ENCODE measurements at places on chromosomes 16 and 17.

- DNase-seq, result no peak
These were observed 52.5 kb downstream of the NFAT5 start for GRCh38 chr16:69618307-69618706.

GRCh38 chr16:66538910-66539309 is 11.0 kb downstream of the TK2 start:
- no peak for DNase-seq

DNA sequence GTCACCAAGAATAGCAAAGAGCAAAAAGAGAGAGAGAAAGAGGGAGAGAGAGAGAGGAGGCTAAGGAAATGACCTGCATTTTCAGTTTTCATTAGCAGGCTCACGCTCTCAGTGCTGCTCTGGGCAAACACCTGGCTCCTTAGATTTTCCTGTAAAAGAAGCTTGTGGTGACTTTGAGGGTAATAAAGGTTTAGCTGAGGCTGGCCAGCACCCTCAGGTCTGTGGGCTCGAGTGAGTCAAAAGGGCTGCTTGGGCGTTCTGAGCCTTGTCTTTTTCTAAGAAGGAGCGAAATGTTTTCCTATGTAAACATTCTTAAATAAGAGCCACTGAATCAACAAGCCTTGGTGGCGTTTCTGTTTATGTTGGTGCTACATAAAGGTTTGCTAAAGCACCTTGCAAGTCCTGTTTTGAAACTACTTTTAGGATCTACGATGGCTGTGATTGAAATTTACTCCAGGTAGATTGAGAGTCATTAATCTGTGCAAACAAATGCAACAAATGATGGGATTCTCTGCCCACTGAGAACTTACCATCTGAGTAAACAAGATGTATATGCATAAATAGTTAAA is 38.8 kb downstream of the SHISA6 start:
- DNase-seq, result no peak

GRCh38 chr16:75379911-75380847 is 53.1 kb downstream of the CFDP1 start:
- peak; percentile 26 for DNase-seq

DNA sequence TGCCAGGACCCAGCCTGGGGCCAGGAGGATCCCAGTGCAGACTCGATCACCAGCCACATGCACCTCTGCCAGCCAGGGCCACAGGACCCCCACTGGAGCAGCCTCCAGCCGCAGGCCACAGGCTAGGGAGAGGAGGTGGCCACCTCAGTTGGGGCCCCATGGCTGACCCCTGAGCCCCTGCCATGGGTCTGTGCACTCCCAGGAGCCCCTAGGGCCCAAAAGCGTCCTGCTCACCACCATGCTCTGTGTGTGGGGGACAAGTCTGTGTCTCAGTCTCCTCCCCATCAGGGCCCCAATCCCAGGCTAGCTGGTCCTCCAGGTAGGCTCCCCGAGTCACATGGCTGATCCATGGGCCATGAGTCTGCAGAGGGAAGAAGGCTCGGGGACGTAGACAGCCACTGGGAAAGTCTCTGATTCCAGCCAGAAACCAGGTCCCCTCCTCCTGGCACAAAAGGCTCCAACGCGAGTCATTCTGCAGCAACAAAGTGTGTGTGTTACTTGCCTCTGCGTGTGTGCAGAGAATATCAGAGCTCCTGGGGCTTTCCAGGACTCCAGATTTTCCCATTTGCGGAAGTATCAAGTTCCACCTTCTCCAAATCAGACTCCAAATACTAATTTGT is 6.1 kb upstream of the PRSS8 start:
- peak; percentile 25 for DNase-seq

DNA sequence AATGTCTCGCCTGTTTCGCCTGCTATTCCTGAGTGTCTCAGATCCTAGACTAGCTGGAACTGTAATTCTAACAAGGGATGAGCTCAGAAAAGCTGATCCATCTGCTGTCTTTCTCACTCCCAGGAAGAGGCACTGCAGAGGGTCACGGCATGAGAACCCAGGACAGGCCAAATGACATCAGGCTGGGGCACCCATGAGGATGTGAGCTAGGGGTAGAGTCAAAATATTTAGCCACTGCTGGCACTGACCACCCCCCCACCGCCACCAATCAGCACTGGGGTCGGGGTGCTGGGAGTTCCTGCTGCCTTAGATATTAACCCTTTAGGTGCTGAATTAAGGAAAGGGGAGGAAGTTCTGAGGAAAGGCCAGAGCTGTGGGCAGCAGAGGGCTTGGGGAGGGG is 112.4 kb downstream of the IRX3 start:
- DNase-seq, result no peak

DNA sequence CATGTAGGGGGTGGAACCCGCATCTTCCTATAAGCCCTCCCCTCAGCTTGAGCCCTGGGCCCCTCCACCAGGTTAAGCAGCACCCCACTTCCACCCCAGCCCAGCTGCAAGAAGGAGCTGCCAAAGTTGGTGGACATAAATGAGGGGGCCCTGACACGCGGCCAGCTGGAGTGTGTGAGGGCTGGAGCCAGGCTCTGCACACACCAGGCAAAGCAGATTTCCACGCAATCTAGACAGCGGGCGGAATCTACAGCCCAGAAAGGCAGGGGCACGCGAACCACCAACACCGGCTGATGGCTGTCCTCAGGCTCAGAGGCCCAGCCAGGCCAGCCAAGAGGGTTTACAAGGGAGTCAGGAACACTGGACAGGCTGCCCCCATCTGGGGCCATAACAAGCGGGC is 171.2 kb downstream of the ZNF423 start:
- no peak for DNase-seq

DNA sequence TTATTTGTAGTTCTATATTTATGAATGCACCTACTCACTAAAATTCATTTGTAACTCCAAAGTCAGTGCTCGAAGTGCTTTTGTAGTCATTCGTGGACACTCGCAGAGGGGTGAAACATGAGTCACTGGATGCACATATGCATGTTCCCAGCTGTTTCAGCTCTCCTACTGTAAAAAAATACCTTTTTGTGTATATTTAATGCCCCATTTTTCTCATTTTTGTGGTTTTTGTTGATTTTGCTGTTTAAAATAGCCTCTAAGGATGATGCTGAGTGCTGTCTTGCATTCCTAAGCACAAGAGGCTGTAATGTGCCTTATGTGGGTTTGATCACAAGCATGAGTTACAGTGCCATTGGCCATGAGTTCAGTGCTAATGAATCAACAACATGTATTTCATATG is 30.6 kb downstream of the CENPV start:
- DNase-seq, result no peak

GRCh38 chr17:13525876-13526275 is 75.9 kb downstream of the HS3ST3A1 start:
- DNase-seq, result no peak

DNA sequence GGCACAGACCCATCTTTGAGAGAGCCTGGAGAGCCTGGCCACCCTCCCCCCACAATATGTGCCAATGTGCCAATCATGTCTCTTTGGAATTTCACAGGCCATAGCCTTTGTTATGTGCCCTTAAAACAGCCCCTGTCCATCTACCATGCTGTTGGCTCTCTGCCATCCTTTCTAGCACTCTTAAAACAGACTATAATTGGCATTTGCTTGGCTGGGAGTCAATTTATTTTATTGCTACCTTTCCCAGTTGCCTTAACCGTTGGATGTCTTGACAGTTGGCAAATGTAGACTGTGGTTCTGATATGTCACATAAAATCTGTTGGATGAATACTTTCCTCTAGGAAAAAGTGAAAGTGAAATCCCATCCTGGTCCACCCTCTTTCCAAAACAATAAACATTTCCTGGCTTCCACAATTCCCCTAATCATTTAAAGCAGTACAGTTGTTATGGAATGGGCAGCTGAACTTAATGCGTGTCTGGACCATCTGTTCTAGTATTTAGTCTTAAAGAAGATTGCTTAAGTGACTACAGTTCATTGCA is 394.0 kb downstream of the KCNJ2 start:
- no peak for DNase-seq

DNA sequence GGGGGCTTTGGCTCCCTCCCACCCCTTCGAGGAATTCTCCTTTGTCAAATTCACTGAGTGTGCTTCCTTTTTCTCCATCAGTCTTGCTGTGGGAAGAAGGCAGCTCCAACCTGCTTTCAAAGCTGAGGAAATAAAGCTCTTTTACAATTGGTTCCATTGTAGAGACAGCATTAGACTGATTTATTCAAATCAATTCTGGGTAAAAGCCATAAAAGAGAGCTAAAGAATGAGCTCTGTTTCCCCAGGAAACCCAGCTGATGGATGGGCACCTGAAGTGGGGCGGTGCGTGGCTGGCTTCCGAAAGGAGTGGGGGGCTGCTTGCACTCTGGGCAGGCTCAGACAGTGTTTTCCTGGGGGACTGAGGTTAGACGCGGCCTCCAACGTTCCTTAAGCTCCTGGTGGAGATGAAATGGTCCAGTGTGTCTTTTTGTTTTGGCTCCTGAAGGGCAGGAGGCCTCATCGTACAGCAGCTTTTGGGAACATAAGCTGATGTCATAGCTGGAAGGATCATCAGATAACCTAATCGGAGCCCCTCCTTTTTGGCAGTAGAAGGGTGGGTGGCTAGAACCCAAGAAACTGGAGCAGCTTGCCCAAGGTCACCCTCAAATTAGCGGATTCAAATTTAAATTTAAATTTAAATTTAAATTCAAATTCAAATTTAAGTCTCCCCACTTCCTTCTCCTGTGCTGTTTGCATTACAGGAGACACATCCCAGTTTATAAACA is 128.5 kb upstream of the EEF2KMT start:
- DNase-seq, result no peak

DNA sequence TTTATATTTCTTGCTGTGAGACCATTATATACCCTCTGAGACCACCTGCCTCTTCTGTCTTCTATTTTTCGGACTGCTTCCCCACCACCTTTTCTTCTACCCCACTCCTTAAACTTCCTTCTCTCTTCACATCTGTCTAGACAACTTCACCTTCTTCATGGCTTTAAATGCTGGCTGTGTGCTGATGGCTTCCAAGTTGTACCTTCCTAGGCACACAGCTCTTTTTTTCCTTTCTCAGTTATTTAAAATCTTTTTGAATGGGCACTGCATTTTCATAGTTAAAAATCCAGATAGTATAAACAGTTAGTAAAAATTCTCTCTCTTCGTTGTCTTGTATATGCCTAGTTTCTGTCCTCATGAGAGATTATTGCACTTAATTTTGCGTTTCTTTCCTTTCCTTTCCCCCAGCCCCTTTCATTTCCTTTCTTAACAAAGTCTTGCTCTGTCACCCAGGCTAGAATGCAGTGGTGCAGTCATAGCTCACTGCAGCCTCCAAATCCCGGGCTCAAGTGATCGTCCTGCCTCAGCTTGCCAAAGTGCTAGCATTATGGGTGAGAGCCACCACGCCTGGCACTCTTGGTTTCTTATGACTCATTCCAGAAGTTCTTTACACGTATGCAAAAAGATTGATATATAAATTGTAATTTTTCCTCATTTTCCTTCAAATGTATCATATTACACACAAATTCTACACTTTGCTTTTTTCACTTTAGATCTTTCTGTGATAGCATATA is 114.3 kb downstream of the NPIPB5 start:
- no peak for DNase-seq

DNA sequence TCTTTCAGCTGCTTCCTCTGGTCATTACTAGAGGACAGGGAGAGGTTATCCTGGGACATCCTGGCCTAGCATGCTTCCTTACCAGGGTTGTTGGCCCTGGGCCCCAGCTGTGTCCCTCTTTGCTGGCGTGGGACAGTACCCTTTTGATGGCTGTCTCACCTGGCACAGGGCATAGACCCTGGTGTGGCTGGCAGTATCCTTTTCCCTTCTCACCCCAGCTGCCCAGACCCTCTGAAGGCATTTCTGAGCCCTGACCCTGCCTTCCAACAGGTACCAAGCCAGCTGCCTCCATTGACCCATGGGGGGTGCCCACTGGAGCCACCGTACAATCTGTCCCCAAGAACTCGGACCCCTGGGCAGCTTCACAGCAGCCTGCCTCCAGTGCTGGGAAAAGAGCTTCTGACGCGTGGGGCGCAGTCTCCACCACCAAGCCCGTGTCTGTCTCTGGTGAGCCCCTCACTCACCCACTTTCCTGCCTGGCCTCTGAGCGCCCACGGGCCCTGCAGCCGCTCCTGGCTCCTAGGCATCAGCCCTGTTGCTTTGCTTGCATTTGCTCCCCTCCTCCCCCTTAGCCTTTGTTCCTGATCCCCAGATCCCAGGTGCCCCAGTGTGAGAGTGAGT is 34.0 kb downstream of the B9D1 start:
- no peak for DNase-seq

DNA sequence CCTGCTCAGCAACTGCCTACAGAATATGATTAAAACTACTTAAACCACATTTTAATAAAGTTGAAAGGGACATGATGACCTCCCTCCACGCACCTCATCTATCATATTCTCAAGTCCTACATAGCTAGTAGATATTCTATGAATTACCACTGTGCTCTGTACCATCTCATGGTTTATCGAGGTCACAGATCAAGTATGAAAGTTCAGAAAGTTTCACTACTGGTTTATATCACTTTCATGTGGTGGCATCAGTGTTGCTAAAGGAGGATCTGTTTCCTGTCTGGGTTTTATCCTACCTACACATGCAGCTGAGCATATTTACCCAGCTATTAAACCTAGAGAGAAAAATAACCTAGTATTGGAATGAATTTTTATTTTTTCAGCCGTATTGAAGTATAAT is 214.9 kb upstream of the MON1B start:
- DNase-seq, result no peak

DNA sequence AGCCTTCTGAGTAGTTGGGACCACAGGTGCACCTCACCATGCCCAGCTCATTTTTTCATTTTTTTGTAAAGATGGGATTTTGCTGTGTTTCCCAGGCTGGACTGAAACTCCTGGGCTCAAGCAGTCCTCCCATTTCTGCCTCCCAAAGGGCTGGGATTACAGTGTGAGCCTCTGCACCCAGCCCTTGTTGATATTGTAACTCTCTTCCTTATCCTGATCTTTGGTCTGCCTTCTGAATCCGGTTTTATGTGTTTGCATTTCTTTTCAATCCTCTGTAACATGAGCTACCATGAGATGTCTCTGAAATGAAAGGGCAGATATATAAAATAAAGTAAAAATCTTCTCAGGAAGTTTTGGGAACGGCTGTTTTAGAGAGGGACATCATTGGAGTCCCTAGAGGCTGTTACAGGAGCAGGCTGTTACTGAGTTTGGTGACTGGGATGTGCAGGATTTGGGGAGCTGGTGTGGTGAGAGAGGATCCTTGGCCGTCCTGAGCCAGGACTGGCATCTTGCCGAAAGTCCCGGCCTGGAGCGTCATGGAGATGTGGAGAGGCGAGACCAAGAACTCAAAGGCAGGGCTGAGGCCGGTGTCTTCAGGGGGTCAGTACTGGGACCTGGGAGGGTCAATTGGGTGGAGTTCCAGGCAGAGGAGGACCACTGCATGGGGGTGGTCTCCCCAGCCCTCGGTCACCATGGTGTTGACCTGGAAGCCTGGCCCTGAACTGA is 39.4 kb downstream of the ATP2C2 start:
- no peak for DNase-seq

GRCh38 chr17:82921426-82921825 is 81.6 kb upstream of the ZNF750 start:
- DNase-seq, result no peak

DNA sequence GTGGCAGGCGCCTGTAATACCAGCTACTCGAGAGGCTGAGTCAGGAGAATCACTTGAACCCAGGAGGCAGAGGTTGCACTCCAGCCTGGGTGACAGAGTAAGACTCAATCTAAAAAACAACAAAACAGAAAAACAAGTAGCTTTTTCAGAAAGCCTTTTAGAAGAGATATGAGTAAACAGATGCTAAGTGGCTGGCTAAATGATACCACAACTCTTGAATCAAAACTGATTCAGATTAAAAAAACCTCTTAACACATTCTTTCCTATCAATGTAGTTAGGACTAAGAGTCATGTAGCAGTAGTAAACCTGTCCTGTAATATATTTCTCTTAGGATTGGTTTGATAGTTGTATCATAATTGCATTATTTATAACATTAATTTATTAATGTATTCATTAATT is 23.0 kb downstream of the PPM1D start:
- no peak for DNase-seq

GRCh38 chr16:2952679-2953078 is 11.4 kb upstream of the KREMEN2 start:
- no peak for DNase-seq
